ENCODE measurements at places on chromosomes 1 and 21. TPM values are rescaled to one million over a fixed set of nuclear protein-coding genes. Genes with fewer than 3 reads are reported as not detected.

Gene SVBP
- total RNA-seq, result 12.6 TPM

Gene ARHGAP30
- 147 TPM for total RNA-seq

Gene SYNC
- total RNA-seq, result not detected

DNA sequence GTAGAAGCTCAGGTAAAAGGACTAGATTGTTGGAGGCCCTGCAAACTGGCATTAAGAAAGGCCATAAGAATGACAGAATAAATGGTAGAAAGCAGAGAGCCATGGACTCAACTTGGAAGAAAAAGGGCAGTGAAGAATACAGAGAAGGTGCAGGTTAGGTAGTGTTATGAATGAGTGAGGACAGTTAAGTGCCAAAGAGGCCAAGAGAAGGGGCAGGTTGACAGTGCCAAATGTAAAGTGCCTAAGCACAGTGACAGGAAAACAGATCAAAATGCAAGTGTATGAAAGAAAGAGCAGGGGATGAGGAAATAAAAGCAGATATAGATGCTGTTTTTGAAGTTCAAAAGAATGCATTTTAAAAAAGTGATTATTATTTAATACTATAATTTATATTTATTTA is 43.7 kb downstream of the INTS7 start:
- DNase-seq, result no peak

- DNase-seq, result no peak
Observed at GRCh38 chr1:113963281-113963906, 15.9 kb upstream of the OLFML3 start.

DNA sequence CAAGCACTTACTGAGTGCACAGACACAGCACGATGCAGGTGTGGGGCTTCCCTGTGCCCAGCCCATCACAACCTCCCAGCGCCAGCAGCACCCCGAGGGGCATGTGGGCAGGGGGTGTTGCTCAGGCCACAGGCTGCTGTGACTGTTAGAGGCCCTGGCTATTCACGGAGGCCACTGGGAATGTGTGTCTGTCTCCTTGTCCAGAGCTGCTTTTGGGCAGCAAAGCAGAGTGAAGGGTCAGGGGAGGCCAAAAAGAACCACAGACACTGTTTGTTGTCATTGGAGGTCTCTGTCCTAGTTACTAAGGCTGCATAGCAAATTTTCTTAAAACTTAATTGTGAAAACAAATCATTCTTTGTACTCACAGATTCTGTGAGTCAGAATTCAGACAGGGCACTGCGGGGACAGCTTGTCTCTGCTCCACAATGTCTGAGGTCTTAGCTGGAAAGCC is 49.6 kb downstream of the TNFRSF8 start:
- DNase-seq, result no peak

- no peak for DNase-seq
Observed at GRCh38 chr1:13536571-13536970, 22.8 kb upstream of the LRRC38 start.

- no peak for DNase-seq
Observed at GRCh38 chr21:45529785-45530422, 12.3 kb downstream of the SLC19A1 start.

- DNase-seq, result no peak
Observed at GRCh38 chr1:77940921-77941570, 37.8 kb downstream of the FUBP1 start.

- DNase-seq, result no peak
Observed at GRCh38 chr1:66532798-66533783, 862 bp upstream of the SGIP1 start.

Data from CD8-positive, alpha-beta memory T cell (primary cell).